ENCODE measurements at places on chromosomes 3 and 15.
A peak's percentile ranks its signal among the peaks of the same experiment; 100 is the strongest.

- H3K27me3 ChIP-seq, result peaks cover 2% of the 10 kb centered on the region
- peaks cover 5% of the 10 kb centered on the region for H3K4me1 ChIP-seq
- H3K4me3 ChIP-seq, result no peak overlapping the region
- H3K36me3 ChIP-seq, result no peaks in the 10 kb centered on the region
These were observed 13.9 kb upstream of the PAQR9 start for GRCh38 chr3:142977399-142977728.

DNA sequence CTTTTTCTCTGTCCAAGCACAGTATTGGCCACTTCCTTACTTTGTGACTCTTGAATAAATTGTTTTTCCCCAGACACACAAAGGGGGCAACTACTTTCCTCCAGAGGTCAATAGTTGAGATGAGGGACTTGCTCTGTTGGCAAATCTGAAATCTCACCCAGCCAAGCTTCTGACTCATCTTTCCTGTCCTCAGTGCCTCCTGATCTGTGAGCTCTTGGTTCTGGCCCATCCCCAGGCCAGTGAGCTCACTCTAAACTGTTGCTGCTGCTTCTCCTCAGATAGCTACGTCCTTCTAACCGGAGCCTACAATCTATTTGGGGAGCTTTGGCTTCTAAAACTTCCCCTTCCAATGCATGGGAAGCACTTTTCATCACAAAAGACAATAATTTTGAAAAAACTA is 50.0 kb upstream of the NMD3 start:
- H3K36me3 ChIP-seq, result no peaks in the 10 kb centered on the region
- H3K4me3 ChIP-seq, result no peak overlapping the region
- peak overlapping the region; percentile 51 for H3K27ac ChIP-seq

DNA sequence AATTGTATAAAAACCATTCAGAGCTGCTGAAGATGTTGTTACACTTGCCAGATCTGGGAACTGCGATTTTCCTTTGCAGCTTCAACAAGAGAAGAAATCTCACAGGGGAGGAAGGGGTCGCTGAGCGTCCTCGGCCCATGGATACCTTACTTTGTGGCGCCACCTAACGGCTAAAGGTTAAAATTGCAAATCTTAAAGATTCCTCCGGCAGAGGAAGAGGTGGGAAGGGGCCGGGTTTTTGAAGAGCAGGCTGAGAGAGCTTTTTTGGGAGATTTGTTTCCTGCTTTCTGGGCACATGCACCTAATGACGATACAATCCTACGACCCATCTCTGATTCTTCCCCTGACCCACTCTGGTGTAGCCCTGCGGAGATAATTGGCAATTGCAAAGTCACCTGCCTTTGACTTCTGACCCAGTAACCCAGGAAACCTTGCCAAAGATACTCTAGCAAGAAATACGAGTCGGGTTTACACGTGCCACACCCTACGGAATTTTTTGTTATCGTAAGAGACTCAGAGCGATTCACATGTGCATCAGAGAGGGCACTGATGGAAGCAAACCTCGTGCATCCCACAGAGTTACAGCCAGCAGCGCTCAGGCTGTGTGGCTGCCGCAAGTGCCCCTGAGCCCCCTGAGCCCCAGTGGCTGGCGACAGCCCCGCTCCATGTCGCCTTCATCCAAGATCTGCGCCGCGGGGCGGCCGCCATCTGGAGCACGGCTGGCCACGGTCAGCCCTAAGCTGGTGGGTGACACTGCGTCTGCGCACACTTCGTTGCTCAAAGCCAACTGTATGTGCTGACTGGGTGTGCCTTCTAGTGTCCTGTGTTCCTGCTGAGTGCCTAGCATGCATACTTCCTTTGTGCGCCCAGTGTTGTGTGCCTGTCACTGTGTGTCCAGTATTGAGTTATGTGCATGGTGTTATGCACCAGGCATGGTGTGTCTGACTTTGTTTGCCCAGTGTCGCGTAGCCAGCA is 55.2 kb upstream of the CHRNA7 start:
- DNase-seq, result peak; percentile 64
- peaks cover 13% of the 10 kb centered on the region for H3K4me1 ChIP-seq
- no peak overlapping the region for H3K27ac ChIP-seq
- peak overlapping the region; percentile 45 for H3K4me3 ChIP-seq

DNA sequence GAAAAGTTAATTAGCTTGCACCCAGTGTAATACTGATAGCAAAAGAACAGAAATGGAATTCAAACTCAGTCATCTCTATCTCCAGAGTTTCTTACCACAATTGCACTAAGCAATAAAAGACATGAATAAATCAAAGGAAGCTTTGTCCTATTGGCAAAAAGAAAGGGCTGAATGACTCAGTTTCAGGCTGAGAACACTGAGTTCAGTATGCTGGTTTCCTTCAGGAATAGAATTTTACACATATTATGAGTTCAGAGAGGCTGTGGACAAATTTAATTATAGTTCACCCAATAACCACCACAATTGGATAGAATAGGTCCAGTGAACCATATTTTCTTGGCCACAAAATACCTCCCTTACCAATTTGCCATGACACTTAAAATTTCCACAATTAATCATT is 249.7 kb downstream of the KCNMB2 start:
- H3K4me1 ChIP-seq, result no peaks in the 10 kb centered on the region
- no peaks in the 10 kb centered on the region for H3K36me3 ChIP-seq
- DNase-seq, result no peak

DNA sequence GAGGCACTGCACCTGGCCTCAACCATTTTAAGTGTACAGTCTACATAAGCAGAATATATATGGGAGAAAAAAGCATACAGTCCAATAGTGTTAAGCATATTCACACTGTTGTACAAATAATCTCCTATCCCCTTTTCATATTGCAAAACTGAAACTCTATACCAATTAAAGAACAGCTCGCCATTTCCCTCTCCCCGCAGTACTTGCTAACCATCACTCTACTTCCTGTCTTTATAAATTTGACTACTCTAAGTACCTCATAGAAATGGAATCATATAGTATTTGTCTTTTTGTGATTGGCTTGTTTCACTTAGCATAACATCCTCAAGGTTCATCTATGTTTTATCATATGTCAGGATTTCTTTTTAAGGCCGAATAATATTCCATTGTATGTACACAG is 21.6 kb upstream of the TASOR start:
- no peak for DNase-seq
- no peak overlapping the region for H3K4me3 ChIP-seq
- no peaks in the 10 kb centered on the region for H3K4me1 ChIP-seq
- no peaks in the 10 kb centered on the region for H3K27me3 ChIP-seq
- H3K27ac ChIP-seq, result no peak overlapping the region

DNA sequence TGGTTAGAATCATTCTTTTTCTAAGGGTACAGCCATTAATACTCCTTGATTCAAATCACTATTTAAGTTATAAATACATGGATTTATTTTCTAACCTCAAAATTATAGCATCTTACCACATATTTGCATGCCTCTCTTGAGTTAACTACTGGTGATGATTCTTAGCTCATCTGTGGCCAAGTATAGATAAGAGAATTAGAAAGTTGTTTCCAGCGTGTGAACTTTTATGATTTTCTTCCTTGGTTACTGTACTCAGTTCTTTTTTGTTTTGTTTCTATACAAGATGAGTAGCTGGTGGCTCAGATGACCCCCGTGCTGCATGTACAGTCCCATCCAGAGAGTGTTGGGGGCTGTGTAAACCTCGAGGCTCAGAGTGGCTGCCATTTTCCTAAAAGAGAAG is 124.6 kb downstream of the IGF1R start:
- DNase-seq, result no peak
- H3K27me3 ChIP-seq, result no peaks in the 10 kb centered on the region
- no peaks in the 10 kb centered on the region for H3K4me1 ChIP-seq
- no peak overlapping the region for H3K4me3 ChIP-seq

Data from MCF 10A (cell line).